ENCODE measurements at places on chromosomes 4 and X.

DNA sequence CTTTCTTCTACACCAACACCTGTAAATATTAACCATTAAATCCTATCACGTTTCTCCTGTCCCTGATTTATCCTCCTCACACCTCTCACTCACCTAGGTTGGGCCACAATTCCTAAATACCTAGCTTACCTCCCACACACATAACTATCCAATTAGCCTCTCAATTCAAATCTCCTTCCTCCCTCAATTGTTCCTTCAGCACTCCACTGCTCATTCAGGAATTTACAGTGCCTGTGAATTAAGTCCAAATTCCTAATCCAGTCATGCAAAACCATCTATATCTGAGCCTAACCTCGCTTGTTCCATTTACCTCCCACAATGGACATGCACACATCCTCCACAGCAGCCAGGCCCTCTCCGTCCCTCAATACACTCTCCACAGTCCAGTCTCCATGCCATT lies 17.5 kb downstream of the ANXA5 start:
- DNase-seq, result no peak

DNA sequence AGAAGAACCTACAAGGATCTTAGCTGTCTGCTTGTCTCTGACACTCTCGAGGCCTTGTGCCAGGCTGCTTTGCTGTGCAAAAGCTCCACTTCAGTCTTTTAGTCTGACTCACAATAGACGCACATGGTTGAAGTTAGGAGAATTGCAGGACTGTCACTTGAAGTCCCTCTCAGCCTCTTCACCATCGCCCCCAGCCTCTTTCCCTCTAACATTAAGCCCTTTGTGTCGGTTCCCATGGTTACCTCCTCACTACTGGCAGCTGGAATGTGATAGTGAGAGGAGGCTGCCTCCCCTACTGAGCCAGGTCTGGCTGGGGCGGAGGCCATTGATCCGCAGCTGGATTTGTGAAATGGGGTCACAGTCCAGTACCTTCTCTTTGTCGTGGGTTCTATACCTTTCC lies 201.8 kb downstream of the SOWAHB start:
- no peak for DNase-seq

GRCh38 chr4:156824451-156825060 lies 147.0 kb downstream of the PDGFC start:
- no peak for DNase-seq

GRCh38 chr4:126976850-126977632 lies 655.7 kb upstream of the INTU start:
- no peak for DNase-seq

- DNase-seq, result no peak
Observed at GRCh38 chr4:147480891-147481576, at the start of gene EDNRA. Gene EDNRA (plus strand): TSS chr4:147481097. CDS start chr4:147485682, 4,585 bp downstream.

GRCh38 chrX:149916745-149917392 lies 12.5 kb upstream of the HSFX4 start:
- DNase-seq, result no peak

DNA sequence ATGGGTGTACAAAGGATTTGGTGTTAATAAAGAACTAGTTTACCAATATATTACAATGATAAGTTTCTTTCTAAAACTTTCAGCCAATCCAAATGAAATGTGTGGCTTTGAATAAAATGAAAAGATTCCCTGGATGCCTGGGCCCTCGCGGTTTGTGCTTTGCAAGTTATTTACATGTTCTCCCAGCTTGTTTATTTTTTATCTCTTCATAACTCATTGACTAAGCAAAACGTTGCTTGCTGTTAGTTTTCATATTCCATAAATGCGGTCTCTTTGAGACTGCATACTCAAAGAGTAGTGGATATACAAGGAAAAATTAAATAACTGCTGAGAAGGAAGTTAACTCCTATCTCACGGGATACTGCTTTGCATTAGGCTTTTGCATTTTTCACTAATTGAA lies 26.0 kb downstream of the FHDC1 start:
- DNase-seq, result no peak

- no peak for DNase-seq
Observed at GRCh38 chrX:133645977-133646718, 230.9 kb upstream of the GPC4 start.

GRCh38 chr4:120085705-120086104 lies 19.1 kb upstream of the MAD2L1 start:
- no peak for DNase-seq

DNA sequence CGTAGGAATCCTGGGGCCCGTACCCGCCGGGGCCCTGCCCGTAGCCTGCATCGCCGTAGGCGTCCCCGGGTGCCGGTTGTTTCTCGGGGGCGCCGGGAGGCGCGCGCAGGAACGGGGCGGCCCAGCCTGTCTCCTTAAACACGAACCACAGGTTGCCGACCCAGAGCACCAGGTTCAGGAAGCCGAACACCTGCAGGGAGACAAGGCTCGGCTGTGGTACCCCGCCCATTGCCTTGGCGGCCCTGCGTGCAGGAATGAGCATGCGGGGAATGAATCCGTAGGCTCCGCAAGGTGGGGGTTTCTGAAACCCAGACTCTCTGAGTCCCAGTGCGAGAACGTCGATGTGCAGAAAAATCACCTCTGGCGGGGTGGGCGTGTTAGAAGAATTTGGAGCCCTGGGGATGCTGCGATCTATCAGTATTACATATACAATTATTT lies 5.4 kb upstream of the PRICKLE3 start:
- DNase-seq, result peak; percentile 40

GRCh38 chr4:175405961-175406360 lies 406.1 kb downstream of the GPM6A start:
- no peak for DNase-seq

DNA sequence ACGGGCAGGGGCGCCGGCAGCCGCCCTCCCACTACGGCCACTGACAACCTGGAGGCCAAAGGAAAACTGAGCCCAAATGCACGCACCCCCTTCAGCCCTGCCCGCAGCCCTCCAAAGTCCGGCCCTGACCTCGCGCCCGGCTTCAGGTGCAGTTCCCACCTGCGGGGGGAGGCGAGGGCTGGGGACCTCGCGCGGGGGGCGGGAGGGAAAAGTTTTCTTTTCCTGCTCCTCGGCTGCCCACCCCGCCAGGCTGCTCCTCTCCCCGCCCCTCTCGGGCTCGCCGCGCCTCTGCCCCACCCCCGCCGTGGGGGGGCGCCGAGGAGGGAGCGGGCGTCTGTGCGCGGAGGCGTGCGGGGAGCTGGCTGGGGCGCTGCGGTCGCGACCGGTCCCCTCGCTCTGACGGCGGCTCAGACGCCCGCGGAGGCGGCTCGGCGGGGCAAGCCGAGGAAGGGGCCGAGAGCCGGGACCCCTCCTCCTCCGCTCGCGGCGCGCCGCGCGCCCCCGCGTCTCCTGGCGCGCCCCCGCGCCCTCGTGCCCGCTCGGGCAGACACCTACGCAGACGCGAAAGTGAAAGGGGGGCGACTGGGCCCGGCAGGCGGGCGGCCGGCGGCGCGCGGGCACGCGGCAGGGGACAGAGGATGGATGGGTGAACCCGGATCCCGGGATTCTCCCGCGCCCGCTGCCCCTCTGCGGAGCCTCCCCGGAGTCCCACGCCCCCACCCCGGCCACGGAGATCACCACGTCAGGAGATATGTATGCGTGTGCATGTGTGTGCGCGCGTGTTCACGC lies 3.1 kb upstream of the NR3C2 start:
- peak; percentile 56 for DNase-seq

All from stimulated activated CD4-positive, alpha-beta T cell treated with anti-CD3 and anti-CD28 coated beads, Interleukin-4, amount 100 ng/mL, for 24 hours (primary cell).